ENCODE measurements at places on chromosomes 4 and X.

DNA sequence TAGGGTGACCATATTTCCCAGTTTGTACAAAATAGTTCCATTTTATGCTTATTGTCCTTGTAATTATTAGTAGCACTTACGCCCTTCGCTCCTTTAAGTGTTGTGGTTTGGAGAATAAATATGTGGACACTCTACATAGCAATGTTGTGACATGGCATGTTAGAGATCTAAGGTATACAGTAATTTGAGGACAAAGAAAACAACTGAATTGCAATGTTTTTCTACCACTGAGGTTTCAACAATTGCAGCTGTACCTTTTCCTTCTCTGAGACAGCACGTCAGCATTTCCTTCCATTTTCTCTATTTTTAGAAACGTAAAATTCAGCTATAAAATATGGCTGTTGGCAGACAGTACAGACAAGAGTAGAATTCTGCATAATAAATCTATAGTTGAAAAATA lies 323.1 kb downstream of the MAPK10 start:
- DNase-seq, result no peak

DNA sequence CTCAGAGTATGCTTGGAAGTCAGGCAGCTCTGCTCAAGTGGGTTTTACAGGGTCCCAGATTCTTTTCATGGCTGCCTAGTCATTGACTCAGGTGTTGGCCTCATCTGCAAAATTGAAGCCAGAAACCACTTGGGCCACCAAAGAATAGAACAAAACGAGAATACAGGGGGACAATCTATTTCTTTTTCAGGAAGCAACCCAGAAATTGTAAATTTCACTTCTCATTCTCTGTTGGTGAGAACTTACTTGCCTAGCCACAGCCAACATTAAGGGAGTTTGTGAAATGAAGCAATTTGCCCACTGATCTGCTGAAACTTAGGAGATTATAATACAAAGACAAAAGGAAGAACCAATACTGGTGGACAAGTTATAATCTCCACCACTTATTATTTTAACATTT lies 8.6 kb upstream of the TKTL2 start:
- DNase-seq, result no peak

DNA sequence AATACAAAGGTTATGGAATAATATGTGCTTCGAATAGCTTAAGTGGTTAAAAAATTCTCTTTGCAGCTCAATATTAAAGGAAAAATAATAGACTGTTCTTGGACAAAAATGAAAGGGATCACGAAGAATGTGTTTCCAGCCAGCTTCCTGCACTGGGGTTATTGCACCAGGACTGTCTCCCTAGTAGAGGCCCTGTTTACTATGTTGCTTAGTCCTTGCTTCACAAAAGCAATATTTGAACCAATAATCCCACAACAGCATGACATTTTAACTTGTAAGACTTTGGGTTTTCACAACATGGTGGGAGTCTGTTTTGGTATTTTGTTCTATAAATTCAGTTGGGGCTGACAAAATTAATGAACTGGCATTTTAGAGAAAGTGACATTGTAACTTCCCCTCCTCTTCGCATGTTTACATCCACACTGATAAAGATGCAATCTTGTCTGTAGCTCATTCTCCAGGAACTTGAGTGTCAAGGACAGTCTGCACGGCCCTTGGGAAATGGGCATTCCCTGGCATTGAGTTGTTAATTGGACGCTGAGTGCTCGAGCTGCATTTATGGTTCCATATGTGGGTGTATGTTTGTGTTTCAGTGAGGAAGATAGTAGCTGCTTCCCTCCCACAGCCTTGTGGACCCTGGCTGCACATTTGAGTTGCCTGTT lies 39.0 kb downstream of the SHROOM2 start:
- no peak for DNase-seq

DNA sequence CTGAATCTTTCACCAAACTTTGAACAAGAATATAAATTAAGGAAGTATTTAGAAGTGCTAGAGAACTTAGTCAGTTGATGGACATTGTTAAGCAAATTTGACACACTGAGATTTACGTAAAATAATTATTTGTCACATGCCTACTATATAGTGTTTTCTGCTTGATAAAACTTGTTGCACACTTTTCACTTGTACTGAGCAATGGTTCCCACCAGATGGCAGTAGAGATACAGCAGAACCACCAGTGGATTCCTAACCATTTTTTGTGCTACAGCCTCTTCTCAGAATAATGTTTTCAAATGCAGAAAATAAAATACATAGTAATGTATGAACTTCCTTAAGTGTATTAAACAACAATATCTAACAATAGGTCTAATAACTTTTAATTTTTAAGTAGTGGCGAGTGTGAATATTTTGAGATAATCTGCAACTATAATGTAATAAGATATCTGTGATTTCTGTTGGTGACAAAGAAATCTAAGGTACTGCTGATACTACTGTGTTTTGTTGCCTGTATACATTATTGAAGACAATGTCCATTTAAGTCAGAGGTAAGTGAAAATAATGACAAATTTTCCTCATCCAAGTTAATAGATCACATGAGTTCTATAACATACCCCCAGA lies 81.2 kb downstream of the APOOL start:
- no peak for DNase-seq

- no peak for DNase-seq
Measured at GRCh38 chr4:4921077-4921476, 61.6 kb downstream of the MSX1 start.

- no peak for DNase-seq
Measured at GRCh38 chr4:89312066-89312465, 4.5 kb upstream of the GPRIN3 start.

DNA sequence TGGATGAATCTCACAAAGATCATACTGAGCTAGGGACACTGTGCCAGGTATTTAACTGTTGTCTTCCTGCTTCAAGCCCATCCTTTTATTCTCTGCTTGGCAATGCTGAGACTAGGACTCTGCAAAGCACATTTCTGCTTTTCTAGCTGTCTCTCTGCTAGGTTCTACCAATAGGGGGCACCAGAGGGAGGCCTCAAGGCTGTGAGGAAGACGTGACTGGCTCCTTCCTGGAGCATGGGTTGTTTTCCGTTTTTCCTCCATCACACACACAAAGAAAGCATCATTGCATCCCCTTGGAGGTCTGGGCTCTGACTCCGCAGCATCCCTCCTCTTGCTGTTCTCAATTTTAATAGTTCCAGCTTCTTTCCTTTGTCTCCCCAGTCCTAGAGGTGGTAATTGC lies 10.9 kb upstream of the DCTD start:
- DNase-seq, result no peak

DNA sequence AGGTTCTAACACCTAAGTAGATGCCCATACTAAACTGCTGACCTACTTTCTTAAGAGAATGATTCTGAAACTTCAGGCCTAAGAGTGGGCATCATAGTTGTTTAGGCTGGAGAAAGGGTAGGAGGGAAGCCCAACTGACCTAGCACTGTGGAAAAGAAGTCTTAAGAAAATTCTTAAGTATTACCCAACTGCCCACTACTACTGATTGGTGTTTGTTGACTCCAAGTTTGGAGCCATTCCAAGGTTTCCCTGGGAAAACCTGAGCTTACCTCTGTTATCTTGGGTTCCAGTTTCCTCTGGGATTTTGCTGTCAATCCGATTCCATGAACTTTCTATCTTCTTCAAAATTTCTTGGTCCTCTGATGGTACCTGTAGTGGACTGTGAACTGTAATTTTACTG lies 23.9 kb downstream of the ANKRD17 start:
- no peak for DNase-seq

DNA sequence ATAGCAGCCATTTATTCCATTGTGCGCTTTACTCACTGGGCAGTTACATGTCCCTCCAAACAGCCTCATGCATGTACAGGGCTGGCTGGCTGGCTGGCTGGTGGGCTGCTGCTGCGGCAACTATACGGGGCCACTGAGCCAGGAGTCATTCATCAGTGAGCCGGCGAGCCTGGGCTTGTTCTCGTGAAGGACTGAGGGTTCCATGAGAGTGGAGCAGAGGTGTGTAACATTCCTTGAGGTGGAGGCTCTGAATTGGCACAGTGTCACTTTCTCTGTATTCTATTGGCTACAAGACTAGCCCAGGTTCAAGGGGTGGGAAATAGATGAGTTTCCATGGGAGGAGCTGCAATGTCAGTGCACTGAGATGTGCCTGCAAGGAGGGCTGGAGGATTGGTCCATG lies 89.1 kb downstream of the ARHGAP10 start:
- DNase-seq, result no peak

DNA sequence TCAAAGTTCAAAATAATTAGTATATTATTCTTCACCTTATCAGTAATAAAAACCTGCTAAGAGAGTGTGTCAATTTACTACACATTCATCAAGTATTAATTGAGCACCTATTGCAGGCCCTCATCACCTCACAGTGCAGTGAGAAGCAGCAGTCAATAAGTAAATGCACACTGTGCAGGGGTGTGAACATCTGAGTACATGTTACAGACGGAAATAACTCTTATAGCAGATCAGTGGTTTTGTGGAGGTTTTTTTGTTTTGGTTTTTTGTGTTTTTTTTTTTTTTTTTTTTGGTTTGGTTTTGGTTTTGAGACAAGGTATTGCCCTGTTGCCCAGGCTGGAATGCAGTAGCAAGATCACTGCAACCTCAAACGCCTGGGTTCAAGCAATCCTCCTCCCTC lies 20.3 kb downstream of the KLF3 start:
- no peak for DNase-seq

DNA sequence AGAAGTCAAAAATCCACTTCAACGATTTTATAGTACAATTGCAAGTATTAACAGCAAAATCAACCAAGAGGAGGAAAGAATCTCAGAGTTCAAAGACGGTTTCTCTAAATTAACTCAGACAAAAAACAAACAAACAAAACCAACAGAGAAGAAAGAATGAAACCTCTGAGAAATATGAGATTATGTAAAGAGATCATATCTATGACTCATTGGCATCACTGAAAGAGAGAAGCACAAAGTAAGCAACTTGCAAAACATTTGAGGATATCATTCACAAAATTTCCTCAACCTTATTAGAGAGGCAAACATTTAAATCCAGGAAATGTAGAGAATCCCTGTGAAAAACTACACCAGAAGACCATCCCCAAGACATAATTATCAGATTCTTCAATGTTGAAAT lies 370.4 kb downstream of the INPP4B start:
- DNase-seq, result no peak

DNA sequence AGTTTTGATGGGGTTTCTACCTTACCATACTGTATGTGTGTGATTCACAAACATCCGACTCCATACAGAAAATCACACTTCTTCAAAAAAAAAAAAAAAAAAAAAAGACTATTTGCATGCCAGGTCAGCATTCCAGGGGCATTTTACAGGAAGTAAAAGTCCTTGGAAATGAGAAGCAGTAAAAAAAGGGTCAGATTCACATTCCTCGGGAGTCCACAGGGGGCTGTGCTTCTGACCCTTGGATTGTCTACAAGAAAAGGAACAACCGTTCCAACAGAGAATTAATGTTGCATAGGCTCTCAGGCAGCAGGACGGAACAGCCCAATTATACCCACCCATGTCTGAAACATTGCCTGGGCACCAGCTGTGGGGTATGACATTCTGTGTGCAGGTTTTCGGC lies 290.3 kb downstream of the LDB2 start:
- DNase-seq, result no peak

- no peak for DNase-seq
Measured at GRCh38 chrX:51917604-51918003, 24.2 kb downstream of the MAGED1 start.

- no peak for DNase-seq
Measured at GRCh38 chr4:74536557-74536956, 91.6 kb downstream of the AREG start.

DNA sequence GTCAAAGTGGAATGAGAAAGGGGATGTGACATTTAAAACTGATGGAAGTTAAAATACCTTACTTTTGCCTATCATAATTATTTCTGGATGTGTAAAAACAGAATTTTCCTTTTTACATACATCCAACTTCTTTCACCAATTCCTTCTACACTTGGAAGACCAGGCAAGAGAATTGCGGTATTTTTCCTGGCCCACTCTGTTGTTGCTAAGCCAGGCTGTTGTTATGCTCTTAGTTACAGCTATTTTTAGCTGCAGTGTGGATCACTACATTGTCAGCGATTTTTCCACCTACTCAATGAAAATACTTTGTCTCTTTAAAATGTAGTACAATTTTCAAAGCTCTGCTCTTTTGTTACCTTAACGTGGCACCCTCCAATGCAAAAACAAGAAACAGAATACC lies 43.4 kb downstream of the NKX6-1 start:
- no peak for DNase-seq

GRCh38 chrX:118720058-118720707 lies 7.2 kb upstream of the IL13RA1 start:
- DNase-seq, result no peak

DNA sequence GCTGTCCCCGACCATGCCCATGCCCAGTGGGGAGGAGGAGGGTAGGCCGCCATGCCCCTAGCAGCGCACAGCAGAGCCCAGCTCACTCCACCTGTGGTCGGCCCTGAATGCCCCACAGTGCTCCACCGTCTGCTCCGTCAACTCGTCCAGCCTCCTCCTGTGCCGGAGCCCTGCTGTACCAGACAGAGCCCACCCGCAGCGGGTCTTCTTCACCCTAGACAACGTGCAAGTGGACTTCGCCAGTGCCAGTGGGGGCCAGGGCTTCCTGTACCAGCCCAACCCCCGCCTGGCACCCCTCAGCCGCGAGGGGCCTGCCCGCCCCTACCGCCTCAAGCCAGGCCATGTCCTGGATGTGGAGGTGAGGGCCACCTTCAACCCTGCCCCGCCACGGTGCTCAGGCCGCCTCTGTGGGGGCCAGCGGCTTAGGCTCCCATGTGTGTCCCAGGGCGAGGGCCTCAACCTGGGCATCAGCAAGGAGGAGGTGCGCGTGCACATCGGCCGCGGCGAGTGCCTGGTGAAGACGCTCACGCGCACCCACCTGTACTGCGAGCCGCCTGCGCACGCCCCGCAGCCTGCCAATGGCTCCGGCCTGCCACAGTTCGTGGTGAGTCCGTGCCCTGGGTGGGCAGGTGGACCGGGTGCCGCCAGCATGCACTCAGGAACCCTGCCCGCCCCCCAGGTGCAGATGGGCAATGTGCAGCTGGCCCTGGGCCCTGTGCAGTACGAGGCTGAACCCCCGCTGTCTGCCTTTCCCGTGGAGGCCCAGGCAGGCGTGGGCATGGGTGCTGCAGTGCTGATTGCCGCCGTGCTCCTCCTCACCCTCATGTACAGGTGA lies 6.9 kb upstream of the SRPK3 start:
- no peak for DNase-seq

DNA sequence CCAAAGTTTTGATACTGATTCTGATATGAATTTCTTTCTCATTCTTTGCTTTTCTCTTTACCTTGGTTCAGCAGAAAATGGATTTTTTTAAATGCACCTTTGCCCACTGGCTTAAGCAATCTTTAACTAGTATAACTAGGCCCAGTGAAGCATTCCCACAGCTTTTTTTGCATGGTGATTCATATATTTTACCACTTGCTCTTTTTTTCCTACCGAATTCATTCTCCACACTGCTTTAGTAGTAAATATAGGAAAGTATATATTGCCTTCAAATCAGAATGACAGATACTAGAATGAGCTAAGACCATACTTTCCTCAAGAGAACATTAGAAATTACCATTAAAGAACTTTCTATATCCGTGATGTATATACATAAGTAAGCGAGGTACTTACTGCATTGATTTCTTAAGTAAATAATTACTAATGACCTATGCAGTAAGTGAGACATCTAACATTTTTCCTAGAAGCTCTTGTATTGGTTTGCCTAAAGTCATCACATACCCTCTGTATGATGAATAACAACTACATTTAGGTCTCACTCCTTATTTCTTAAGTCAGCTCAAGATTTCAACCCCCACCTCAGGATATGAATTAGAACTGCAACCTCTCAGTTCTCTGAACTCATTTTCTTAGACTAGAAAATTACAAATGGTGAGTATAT lies 44.2 kb downstream of the SLC4A4 start:
- no peak for DNase-seq

Data from CMK (cell line).